Activated naive CD8-positive, alpha-beta T cell treated with anti-CD3 and anti-CD28 coated beads, Interleukin-2, amount 50 U/mL, for 24 hours (primary cell): ENCODE measurements at places on chromosomes 12 and 14.

DNA sequence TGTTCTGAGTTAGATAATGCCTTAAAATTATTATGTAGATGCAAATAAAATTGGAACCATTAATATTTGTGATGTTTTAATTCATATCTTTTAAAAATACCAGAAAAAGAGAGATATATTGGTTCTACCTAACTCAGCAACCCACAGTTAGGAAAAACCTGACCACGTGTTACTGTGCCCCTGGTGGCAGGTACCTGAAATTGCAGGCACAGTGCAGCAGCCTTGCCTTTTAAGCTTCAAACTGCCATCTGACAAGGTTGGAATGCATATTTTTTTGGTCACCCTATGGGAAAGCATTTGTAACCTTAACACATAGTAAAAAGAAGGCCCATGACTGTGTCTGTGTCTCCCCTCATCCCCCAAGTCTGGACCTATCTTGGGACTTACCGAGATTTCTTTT, 109.4 kb upstream of the NOS1 start:
- DNase-seq = no peak

- DNase-seq = no peak
These were observed 15.8 kb downstream of the KRT71 start for GRCh38 chr12:52537101-52537500.

DNA sequence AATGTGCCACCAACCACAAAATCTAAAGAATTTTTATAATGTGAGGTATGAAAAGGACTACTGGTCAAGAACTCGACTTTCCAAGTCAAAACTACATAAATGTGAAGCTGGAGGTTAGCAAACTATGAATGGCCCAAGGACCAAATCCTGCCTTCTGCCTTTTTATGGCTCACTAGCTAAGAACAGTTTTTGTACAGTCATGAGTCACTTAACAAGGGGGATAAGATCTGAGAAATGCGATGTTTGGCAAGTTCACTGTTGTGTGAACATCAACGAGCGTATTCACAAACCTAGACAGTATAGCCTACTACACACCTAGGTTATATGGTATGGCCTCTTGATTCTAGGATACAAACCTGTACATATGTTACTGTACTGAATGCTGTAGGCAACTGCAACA, 28.2 kb downstream of the FERMT2 start:
- DNase-seq = no peak

- DNase-seq = no peak
These were observed 8.3 kb downstream of the TSPAN11 start for GRCh38 chr12:30934811-30935210.

DNA sequence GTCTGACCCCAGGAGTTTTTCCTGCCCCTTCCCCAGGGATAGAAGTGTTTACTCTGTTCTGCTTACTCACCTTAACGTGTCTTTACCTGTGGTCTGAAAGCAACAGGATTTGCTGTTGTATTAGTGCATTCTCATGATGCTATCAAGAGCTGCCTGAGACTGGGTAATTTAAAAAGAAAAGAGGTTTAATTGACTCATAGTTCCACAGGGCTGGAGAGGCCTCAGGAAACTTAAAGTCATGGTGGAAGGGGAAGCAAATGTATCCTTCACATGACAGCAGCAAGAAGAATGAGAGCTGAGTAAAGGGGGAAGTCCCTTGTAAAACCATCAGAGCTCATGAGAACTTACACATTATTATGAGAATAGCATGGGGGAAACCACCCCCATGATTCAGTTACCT, 240.4 kb downstream of the SNAPC1 start:
- no peak for DNase-seq

DNA sequence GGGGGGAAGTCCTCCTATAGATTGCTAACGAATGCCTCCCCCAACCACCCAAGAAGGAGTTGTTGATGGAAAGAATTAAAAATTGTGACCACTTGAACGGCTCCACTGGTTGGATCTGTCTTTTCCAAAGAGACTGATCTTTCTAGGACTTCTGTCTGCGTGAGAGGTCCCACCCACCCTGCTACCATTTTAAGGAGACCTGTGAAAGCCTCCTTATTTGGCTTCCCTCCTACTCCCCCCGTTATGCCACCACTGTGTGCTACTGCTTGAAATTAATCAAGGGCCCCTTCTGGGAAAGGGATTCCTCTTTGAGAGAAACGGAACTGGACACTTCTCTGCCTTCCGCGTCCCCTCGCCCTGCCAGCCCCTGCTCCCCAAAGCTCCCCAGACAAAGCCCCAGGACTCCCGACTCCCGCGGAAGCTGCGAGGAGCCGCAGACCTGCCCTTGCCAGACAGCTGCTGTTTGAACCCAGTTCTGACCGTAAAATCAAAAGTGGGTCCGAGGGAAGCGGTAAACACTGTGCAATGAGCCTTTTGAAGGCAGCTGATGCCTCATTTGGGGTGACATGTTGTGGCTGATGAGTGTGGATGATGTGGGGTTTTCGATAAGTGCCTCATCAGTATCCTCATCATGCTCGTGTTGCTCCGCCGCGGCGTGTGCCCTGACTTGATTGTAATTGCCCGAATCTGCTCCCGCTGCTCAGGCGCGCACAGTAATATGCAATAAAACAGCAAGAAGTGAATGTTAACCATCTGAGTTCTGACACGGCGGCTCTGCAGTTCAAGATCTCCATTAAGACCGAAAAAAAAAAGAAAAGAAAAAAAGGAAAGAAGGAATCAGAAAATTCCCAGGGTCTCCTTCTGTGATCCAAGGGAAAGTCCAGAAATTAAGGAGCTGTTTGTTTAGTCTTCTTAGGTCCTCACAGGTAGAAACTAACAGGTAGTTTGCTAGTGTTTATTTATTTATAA, 48.2 kb downstream of the MBIP start:
- peak; percentile 13 for DNase-seq

- DNase-seq = no peak
These were observed 39.9 kb upstream of the PLBD1 start for GRCh38 chr12:14607568-14607967.

DNA sequence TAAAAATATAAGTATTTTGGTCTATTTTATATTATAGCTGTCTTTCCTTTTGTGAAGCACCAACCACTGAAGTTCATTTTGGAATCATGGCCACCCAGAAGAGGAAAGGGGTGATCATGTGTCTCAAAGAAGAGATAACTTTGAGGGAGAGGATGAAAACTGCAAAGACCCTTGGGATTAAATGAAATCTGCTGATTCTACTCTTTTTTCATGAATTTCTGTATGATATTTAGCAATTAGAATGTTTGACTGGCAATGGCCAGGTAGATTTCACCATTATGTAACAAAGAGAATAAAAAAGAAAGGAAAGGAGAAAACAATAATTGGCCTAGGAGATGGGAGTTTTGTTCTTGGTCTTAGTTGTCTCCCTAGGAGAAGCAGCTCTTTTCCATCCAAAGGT, 350.8 kb downstream of the EMP1 start:
- no peak for DNase-seq

DNA sequence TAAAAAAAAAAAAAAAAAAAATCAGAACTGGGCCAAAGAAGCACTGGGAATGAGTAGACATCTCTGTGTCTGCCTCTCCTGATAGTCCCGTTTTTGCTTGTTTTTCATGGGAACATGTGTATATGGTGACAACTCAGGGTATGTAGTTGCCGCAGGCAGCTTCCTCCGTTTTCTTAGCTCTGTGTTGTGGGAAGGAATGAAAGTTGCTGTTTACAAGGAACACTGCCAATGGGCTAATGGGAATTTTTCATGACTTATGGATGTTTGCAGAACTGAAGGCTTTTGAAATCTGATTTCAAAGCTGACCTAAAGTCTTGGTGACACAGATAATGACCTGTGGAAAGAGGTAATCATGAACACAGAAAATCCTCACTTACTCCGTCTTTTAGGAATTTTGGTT, 146.4 kb upstream of the BTG1 start:
- no peak for DNase-seq

DNA sequence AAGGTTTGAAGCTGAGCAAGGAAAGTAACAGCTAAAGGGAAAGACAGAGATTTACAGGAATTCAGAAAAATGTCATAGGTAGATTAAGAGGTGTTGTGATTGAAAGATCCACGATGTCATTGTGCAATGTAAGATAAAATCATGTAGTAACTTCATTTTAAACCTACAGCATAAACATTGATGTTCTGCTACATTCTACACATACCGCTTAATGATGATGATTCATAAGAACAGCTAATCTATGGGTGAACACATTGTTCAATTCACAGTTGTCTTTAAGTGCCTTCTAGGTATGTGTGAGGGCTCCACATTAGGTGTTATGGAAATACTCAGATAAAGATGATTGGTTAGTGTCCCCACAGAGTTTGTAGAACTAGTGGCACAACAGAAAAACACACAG, 170.9 kb downstream of the GRIP1 start:
- no peak for DNase-seq

GRCh38 chr14:20743556-20743955, 2.1 kb upstream of the EDDM3A start:
- DNase-seq = no peak

DNA sequence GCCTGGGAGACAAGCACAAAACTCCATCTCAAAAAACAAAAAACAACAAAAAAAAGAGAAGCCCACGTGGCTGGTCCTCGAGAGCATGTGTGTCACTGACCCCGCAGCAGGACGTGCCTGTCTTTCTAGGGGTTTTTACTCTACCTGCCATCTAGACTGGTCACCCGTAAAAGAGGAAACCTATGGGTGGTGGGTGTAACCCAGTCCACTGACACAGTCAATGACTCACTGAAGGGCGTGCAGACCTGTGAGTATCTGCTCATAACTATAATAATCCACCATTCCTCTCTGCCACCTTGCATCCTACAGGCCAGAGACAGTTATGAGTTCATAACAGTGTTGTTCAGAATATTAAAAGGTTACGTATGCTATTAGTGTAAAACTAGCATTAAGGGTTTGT, 4.6 kb downstream of the GOLGA3 start:
- DNase-seq = no peak

- no peak for DNase-seq
These were observed 17.1 kb upstream of the HIGD1C start for GRCh38 chr12:50934981-50935807.

DNA sequence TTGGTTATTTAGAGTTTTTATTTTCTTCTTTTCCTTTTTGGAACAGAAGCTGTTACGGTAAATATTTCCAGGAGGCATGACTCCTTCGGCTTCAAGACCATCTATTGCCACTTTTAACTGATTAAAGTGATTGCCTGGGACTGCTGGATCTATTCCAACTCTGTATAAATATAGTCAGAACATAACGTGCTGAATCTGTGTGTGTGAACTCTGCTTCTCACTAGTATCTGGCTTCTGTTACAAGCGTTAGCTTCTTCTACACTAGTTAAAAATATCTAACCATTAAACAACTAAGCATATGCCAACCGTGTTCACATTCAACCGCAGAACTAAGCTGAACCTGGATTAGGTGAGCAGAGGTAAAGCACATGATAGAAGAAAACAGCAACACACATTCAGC, 49.0 kb downstream of the TMTC1 start:
- DNase-seq = no peak

GRCh38 chr14:24238123-24238522, 4.3 kb downstream of the TINF2 start:
- DNase-seq = no peak

DNA sequence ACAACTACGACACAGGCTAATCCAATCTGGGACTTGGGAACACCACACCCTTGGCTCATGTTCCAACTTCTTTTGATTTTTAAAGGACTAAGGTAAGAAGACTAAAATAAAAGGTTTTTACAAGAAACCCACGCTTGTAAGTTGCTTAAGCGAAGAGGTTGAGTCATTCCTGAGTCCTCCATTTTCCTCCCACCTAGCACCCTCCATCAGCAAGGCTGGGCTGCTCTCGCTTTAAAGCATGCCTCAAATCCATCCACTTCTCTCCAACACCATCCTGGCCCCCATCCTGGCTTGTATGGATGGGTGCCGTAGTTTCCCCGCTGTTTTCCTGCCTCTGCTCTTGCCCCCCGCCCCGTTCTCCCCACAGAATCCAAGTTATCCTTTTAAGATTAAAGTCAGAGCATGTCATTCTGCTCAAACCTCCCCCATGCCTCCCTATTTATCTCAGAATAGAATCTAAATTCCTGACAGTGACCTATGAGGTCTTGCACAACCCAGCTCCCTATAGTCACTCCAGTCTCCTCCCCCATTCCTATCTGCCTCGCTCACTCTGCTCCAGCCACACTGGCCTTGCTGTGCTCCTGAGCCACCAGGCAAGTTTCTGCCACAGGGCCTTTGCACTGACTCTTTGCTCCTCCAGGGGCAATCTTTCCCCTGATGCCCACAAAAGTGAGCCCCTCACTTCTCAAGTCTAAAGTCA, 34.5 kb downstream of the SCARB1 start:
- DNase-seq = no peak

GRCh38 chr14:74938531-74939495, 15.8 kb upstream of the RPS6KL1 start:
- no peak for DNase-seq

- DNase-seq = no peak
These were observed 29.2 kb upstream of the SPTLC2 start for GRCh38 chr14:77645520-77646230.

- no peak for DNase-seq
These were observed 90.2 kb upstream of the SYT10 start for GRCh38 chr12:33529810-33530209.

- DNase-seq = no peak
These were observed 16.9 kb upstream of the APPL2 start for GRCh38 chr12:105252901-105253300.

- DNase-seq = no peak
These were observed 11.1 kb upstream of the NDUFA12 start for GRCh38 chr12:95014554-95014953.

DNA sequence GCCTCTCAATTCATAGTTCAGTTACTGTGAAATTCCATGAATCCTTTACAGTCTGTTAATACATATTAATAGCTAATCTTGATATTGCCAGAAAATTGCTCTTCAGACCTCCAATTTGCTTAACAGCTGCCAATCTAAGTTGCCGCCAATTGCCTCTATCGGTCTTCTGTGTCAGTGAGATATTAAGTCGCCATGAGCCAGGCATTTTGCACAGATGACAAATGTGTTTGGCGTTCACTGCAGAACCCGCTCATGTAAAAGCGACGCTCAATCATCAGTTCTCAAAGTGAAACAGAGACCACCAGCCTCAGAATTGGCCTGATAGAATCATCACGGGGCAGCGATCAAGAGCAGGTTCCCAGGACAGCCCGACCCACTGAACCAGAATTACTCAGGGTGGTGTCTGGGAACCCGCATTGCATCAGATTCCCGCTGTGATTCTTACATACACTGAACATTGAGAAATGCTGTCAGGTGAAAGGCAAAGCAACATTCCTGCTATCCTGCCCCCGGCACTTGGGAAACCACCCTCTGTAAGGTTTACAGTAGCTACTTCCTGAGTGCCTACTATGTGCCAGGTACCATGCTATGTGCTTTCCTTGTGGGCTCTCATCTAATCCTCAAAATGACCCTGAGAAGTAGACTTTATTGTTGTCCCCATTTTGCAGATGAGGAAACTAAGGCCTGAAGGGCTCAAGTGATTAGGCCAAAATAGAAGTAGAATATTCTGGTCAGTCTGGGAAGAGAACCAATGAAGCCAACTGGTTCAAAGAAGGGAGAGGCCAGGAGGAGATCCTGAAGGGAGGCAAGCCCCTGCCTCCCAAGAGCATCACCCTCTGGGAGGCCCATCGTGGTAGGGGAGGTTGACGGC, 216.4 kb downstream of the SLC41A2 start:
- DNase-seq = no peak

- no peak for DNase-seq
These were observed 26.1 kb upstream of the ETV6 start for GRCh38 chr12:11623382-11623781.
